Right lung (tissue), 10 donors: ENCODE measurements at places on chromosomes 1 and 21.

DNA sequence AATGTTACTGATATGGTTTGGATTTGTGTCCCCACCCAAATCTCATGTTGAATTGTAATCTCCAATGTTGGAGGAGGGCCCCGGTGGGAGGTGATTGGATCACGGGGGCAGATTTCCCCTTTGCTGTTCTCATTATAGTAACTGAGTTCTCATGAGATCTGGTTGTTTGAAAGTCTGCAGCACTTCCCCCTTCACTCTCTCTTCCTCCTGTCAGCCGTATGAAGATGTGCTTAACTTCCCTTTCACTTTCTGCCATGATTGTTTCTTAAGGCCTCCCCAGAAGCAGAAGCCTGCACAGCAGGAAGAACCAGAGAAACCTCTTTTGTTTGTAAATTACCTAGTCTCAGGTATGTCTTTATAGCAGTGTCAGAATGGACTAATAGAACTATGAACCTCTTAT is 28.4 kb downstream of the TRIM33 start:
- DNase-seq: no peak

DNA sequence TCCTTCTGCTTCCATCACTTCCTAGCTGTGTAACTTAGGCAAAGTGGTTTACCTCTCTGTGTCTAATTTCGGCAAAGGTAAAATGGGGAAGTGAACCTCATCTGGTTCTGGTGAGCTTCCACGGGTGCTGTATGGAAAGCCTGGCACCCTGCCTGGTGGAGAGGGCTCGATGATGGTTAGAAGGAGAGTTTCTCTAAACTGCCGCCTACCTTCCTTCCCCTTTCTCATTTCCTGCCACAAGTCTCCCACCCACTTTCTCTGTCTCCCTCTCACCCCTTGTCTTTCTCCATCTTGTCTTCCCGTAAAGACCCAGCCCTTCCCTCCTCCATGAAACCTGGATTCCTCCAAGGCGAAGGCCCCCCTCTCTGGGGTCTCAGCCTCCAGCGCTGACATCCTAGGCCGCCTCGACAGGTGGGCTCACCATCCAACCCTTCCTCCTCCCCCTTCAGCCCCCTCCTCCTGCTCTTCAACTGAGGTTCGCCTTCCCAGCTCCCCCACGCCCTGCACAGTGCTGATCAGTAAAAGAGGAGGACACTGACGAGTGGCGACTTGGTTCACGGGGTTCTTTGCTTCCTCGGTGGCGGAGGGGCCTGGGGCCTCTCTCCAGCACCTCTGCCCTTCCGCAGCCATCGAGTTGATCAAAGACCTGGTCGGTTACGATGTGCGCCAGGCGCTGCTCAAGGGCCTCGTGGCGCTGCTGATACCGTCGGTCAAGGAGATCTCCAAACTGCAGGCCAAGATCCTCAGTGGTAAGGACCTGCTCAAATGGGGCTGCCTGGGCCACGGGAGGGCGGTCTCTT is 7.3 kb downstream of the RNU5D-1 start:
- no peak for DNase-seq

DNA sequence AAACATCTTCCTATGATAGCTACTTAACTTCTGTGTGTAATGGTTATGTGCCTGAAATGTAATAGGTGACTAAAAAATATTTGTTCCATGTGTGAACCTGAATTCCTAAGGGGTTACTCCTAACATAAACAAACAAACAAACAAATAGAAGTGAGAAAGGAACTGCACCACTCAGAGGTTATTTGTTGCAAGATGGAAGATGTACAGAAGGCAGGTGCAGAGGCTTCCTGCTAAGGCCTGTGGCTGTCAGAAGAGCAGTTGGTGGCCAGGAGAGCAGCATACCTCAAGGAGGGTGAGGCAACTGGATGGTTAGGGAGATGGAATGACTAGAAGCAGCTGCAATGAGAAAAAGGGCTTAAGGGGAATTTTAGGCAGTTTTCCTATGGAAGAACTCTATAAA is 940.6 kb downstream of the TTLL7 start:
- no peak for DNase-seq

- no peak for DNase-seq
These were observed 79.3 kb downstream of the SIK1 start for GRCh38 chr21:43347461-43348169.

- no peak for DNase-seq
These were observed 200.5 kb downstream of the OMA1 start for GRCh38 chr1:58346036-58346355.

GRCh38 chr1:7501084-7501491 is 270.0 kb upstream of the VAMP3 start:
- DNase-seq: no peak

DNA sequence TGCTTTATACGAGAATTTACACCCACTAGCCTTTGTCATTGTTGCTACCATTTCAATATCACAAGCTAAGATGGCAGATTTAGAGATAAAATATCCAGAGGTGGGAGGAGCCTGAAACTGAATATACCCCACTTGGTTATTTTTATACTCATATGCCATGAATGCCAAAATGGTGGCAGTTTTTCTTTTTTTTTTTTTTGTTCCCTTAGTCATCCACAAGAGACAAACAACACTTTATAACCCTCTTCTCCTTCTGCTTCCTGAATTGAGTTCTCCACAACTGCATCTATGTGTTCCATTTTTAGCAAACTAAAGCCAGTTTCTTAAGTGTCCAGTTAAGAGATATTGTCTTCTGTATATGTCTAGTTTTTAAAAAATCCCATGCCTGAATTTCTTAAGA is 558.4 kb downstream of the LMO4 start:
- DNase-seq: no peak

DNA sequence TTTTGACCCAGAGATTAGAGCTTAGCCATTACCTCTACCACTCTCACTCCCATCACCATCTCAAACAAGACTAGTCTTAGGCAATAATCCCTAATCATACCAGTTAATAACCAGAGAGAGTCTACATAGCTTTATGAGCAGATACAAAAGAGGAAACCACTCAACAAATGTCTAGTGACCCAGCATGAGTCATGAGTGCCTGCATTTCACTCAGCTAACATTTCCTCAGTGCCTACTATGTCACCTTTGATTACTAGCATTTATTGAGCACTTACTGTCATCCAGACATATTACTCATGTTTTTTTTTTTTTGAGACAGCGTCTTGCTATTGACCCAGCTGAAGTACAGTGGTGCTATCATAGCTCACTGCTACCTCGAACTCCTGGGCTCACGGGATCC is 35.9 kb upstream of the GALNT2 start:
- no peak for DNase-seq

DNA sequence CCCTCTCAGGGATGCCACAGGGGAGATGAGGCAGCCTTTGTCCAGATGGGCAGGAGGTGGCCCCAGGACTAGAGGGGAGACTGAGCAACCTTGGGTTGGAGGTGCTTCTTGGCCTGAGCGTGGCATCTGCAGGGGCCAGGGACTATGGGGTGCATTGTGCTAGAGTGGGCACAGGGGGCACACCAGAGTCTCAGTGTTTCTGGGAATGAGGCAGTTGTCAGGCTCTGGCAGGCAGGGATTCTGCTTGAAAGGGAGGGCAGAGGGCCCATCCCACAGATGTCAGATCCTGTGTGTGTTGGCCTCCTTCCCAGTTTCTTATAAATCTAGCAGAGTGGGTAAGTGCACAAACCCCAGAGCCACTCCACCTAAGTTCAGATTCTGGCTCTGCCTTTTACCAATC is 13.7 kb downstream of the LGR6 start:
- DNase-seq: no peak

GRCh38 chr1:94887603-94888171 is 39.2 kb downstream of the CNN3 start:
- no peak for DNase-seq

DNA sequence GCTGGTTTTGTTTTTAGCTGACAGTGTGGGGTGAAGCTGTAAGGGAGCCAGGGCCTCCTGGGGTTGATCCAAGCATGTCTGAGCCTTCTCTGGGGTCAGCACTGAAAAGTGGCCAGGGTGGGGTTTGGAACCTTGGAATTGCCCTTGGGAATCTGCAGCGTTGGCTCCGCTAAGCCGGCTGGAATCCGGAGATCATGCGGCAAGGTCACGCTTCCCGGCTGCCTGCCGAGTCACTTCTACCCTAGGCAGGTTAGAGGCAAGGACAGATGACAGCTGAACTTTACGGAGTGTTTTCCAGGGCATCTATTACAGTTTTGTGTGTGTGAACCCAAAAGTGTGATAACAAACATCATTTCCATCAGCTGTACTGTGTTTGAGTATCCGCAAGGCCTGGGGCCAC is 17.1 kb downstream of the ABCG1 start:
- no peak for DNase-seq

GRCh38 chr1:55526716-55527115 is 311.6 kb upstream of the USP24 start:
- DNase-seq: no peak

GRCh38 chr1:214635506-214635905 is 32.5 kb downstream of the CENPF start:
- DNase-seq: no peak

GRCh38 chr1:175704621-175705020 is 38.8 kb downstream of the TNR start:
- DNase-seq: no peak

DNA sequence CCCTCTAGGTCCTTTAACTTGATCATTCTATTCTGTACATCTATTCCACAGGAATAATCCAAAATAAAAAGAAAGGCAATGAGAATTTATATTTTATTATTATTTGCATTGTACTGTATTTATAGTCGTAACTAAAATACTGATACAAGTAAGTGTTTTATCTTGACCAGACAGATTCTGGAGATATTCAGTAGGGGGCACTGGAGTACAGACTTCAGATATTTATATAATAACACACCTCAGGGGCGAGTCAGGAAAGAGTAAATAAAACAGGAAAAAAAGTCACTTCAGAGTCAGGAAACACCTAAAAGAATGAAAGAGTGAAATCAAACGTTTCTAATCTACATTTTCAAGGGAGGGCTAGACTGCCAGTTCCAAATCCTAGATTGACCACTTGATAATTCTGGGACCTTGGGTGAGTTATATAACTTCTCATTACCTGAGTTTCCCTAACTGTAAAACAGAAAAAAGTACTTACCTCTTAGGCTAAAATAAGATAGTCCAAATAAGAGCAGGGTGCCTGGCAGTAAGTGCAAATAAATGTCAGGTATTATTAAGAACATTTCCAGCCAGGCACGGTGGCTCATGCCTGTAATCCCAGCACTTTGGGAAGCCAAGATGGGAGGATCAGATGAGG is 31.1 kb upstream of the MTF1 start:
- peak; percentile 25 for DNase-seq

GRCh38 chr1:240312872-240313271 is 221.2 kb downstream of the FMN2 start:
- DNase-seq: no peak

- DNase-seq: no peak
These were observed 8.6 kb downstream of the LMOD1 start for GRCh38 chr1:201937624-201938213.

GRCh38 chr1:156247460-156248322 is at the start of gene PAQR6:
Gene PAQR6 (minus strand): TSS chr1:156248056. CDS start chr1:156246731, 1,325 bp downstream.
- no peak for DNase-seq
